Coronary artery (tissue), 2 donors: ENCODE measurements at places on chromosomes 11 and 22.
A peak's percentile ranks its signal among the peaks of the same experiment; 100 is the strongest.

- DNase-seq, result no peak
Measured at GRCh38 chr22:45757068-45757467, 85.4 kb downstream of the ATXN10 start.

GRCh38 chr22:16963189-16963945 is 44.7 kb downstream of the GAB4 start:
- DNase-seq, result no peak

GRCh38 chr11:120512739-120513435 is 1.3 kb downstream of the GRIK4 start:
- peak; percentile 69 for DNase-seq

GRCh38 chr11:60485987-60486386 is 6.6 kb upstream of the MS4A12 start:
- no peak for DNase-seq

GRCh38 chr22:27568265-27568664 is 233.3 kb downstream of the MN1 start:
- no peak for DNase-seq

GRCh38 chr11:76728778-76729177 is 54.4 kb upstream of the TSKU start:
- DNase-seq, result no peak

DNA sequence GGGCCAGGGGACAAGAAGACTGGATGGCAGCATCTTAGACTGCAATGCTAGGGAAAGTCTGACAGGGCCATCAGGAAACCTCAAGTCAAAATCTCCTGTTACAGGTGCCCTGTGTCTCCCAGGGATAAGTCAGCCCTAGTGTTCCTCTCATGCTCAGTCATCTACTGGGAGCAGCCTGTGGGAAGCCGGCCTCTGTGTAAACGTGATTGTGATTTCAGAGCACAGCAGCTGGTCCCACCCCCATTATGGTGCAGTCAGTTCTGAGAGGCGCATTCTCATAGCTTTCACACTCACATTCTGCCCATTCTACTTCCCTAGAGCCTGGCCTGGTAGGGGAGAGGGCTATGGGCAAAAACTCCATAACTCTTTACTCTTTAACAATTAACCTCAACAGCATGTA is 7.2 kb upstream of the SLN start:
- DNase-seq, result no peak

DNA sequence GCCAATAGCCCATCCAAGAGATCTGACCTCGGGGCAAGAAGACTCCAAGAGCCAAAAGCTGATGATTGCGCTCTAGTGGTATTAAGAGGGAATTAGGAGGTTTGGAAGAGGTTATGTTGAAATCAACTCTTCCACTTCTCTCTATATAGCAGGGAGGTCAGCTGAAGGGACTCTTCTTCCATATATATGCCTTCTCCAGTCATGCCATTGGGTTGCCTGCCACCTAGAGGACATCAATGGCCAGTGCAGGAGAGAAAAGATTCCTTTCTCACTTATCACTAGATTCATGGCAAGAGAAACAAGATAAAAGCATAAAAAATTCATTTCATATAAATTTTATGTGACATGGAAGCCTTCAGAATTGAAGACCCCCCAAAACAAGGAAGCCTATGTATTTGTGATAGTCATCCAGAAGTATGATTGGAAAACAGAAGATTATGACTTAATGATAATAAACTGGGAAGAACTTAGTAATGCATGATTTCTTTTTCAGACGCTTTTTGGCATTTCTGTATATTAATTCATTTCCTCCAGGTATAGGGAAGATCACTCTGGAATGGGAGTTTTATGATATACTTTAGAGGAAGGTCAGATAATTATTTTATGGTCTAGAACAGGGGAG is 435.1 kb upstream of the DDI1 start:
- no peak for DNase-seq

- no peak for DNase-seq
Measured at GRCh38 chr22:28143961-28144745, 225.1 kb upstream of the PITPNB start.

DNA sequence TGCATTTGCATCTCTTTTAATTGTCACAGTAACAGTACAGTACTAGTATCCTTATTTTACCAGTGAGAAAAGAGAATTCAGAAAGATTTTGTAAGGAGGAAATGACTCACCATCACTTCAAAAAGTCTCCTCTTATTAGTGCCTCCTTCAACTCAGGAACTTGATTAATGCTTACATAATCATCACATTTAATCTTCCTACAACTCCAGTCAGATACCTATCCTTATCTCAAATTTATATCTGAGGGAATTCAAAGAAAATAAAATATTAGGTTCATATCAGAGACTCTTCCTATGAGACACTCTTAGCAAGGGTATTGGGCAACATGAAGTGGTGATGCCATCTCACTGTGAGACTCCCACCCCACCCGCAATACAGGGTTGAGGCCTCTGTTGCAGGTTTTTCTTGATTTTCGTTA is 26.1 kb upstream of the CTSC start:
- no peak for DNase-seq

GRCh38 chr11:45100339-45100738 is 46.1 kb upstream of the PRDM11 start:
- no peak for DNase-seq

GRCh38 chr11:90355200-90355599 is 132.4 kb upstream of the CHORDC1 start:
- no peak for DNase-seq

DNA sequence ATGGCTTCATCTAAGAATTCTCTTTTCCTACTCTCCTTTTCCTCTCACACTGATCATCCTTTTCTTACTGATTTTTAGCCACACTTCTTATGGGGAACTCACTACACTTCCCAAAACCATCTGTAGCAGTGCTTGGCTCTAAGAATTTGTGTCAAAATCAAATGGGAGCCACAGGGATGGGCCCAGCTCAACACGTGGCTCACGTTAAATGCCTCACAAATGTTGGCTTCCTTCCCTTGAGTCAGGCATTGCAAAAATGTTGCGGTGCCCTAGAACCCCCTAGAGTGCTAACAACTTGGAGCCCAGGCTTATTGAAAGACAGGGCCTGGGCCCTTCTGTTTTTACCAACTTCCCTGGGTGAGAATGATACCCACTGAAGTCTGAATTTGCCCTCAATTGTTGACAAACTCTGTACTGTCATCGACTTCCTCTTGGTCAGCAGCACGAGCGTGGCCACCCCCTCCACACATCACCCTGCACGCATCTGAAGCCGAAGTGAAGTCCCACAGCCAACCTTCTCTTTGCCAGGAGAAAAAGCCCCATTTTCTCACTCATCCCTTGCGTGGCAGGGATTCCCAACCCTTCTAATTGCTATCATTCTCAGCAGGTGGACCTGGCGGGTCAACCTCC is 69.7 kb downstream of the ELFN2 start:
- no peak for DNase-seq

DNA sequence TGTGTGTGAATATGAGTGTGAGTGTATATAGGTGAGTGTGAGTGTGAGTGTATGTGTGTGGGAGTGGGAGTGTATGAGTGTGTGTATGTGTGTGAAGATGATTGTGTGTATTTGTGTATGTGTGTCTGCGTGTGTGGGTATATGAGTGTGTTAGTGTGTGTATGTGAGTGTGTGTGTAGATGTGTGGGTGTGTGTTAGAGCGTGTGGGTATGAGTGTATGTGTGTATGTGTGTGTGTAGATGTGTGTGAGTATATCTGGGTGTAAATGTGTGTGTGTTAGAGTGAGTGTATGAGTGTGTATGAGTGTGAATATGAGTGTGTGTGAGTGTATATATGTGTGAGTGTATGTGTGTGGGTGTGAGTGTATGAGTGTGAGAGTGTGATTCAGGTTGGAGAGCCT is 11.1 kb upstream of the LRRC10B start:
- no peak for DNase-seq

- DNase-seq, result no peak
Measured at GRCh38 chr11:995752-996420, 40.6 kb downstream of the MUC6 start.

DNA sequence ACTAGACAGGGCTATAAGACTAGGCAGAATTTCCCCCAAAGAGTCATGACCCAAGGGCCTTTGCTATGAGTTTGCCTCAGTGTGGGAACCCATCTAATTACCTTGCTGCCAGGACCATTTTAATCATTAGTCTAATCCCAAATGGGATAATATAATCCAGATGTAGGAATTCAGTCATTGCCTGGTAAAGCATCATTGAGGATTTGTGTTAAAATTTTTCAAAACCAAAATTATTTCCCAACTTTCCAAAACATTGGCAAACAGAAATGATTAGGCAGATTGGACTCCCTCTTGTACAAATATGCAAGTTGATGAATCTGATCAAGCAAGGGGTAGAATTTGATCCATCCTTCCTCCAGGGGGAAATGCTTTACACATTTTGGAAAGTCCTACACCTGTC is 16.2 kb upstream of the MMP13 start:
- no peak for DNase-seq

DNA sequence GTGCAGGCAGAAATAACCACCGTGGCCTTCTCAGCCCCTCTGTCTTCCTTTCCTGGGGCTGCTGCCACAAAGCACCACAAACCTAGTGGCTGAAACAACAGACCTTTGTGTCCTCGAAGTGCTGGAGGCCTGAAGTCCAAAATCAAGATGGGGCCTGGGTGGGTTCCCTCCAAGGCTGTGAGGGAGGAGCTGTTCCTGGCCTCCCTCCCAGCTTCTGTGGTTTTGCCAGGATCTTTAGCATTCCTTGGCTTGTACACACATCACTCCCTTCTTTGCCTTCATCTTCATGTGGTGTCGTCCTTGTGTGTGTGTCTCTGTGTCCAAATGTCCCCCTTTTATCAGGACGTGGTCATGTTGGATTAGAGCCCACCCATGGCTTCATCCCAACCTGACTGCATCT is 29.0 kb upstream of the PARVG start:
- DNase-seq, result no peak

- no peak for DNase-seq
Measured at GRCh38 chr11:118998822-118999221, 884 bp downstream of the CENATAC start.

DNA sequence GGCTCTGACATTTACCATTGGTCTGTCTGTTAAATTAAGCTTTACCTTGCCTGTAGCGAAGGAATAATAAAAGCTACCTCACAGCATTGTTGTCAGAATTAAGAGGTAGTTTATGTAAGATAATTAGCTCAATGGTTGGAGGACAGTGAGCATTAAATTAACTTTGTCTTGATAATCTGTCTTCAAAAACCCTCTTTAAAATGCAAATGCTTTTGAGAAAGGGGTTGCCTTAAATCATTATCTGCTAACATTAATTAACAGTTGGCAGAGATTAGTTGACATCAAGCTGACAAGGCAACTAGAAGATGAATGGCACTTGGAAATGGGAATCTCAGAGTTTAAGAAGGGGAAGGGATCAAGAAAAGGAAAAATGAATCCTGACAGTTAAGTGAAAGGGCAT is 761.1 kb upstream of the ARHGAP42 start:
- DNase-seq, result no peak

DNA sequence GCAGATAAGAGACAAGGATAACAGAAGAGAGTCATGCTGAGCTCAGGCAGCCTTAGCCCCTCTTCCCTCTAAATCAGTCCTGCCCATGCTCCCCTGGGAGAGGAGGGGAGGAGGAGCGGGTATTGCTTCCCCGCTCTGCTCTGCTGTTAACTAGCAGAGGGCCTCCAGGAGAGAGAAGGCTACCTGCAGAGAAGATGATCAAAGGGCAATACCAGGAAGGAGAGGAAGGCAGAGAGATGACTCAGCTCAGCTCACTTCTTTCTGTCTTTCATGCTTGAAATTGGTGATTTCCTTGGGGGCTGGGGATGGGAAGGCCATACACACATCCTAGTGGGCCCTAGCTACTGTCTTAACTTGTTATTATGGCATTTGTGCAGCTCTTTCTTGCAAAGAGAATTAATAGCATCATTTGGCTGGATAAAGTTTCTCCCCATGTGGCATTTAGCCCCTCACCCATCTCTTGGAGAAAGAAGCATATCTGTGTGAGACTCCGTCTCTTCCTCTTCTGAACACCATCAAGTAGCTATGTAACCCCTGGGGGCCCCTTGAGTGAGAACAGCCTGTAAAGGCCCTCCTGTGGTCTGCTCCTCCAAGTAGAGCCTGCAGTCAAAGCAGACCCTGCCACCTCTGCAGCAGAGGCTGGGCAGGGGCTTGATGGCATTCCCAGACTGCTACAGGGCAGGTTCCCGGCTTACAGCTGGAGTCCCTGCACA is 33.4 kb upstream of the AMOTL1 start:
- no peak for DNase-seq

- no peak for DNase-seq
Measured at GRCh38 chr11:125176866-125177265, 12.3 kb downstream of the PKNOX2 start.

GRCh38 chr11:11009179-11009578 is 151.3 kb upstream of the ZBED5 start:
- no peak for DNase-seq

DNA sequence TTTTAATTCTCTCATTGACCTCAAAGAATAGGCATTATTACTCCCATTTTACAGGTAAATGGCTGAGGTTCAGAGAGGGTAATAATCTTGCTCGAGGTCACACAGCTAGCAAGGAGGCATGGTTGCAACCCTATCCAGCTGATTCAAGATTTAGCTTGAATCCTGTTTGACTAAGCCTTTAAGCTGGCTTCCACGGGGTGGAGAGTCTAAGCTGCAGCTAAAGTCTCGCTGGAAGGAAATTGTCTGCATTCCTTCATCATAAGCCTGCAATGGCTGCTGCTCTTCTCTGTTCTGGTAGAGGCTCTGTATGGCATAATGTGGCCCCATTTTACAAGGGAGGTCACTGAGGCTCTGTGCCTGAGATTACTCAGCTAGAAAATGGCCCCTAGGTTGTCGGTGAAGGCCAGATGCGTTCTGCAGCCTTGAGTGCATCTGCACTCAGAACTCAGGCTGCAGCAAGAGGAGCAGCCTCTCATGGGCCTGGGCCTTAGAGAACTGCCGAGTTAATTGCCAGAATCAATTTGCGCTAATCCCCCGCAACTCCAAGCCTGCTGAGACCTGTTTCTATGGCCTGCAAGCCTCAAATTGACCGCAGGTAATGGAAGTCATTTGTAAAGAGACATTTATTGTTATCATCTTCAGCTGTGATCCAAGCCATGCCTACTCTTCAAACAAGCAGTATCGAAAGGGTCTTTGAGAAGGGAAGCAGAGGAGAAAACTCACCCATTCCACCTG is 44.1 kb upstream of the SEZ6L start:
- no peak for DNase-seq

DNA sequence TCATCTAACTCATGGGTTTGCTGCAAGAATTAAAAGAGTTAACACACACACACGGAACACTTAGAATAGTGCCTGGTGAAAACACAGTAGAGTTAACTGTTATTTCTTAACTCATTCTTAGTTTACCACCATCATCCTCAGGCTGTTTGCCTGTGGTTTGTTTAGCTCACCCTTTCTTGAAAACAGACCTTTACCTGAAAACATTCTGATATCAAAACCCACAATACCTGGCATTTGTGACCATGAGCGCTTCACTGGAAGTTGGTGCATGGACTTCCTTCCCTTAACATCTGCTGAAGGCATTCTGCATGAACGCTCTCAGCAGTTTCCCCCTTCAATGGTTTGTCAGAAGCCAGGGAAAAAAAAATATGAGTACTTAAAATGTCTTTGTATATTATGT is 256.0 kb downstream of the ETS1 start:
- no peak for DNase-seq

DNA sequence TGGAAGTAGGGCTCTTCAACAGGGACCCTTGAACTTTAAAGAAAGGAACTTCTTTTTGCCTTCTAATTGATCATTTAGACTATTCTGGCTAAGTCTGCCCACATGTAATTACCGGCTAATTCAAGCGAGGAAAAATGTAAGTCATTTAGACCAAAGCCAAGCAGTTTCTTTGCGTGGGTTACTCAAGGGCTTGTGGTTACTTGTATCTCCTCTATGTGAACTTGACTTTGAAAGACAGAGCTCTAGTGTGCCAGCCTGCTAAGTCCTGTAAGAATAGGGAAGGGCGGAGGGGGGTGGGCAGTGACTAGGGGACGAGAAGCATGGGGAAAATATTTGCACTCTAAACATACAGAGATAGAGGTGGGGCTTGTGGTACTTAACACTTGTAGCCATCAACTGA is 145.2 kb upstream of the TEAD1 start:
- no peak for DNase-seq
